T-helper 1 cell (primary cell): ENCODE measurements at places on chromosomes 2 and 18.

- DNase-seq, result peak; percentile 18
Observed at GRCh38 chr2:204027091-204027490, 90.5 kb downstream of the ICOS start.

GRCh38 chr2:189440644-189440946 is 679 bp upstream of the WDR75 start:
- DNase-seq, result no peak

DNA sequence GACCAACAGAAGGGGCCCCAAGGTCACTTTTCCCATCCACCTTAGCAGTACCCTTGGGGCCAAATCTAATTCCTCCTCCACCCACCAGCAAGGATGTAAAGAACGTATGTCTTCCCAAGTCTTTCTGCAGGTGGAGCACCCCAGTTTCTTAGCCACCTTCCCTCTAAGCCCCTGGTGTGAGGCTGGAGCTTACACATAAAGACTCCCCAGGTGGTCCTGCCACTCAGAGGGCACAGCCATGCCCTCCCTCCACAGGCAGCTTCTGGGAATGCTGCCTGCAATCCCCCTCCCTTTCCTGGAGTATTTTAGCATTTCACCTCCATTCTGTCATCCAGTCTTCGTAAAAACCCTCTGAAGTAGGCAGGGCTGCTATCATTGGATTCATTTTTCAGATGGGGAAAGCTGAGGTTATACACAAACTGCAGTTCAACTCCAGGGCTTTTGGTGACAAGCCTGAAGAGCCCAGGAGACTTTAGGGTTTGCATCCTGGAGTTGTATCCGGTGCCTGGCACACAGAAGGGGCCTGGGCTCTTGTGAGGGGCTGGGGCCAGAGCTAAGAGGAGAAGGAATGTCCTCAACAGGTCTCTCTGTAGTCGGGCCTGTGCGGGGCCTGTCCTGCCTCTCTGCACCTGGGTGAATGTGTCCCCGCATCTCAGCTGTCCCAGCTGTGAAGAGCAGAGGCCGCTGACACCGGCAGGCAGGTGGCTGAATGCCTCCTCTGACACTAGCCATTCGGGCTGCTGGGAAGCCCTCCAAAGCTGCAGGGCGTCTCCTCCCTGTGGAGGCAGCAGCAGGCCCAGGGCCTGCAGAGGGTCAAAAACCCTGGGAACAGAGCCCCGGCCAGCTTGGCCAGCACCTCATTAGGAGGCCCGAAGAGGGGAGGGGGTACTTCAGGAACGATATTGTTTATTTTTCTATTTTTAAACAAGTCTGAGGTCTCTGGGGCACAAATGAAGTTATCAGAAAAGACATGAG is 27.6 kb downstream of the CIB4 start:
- DNase-seq, result no peak

- no peak for DNase-seq
Observed at GRCh38 chr2:120298173-120298835, 45.7 kb downstream of the RALB start.

- DNase-seq, result no peak
Observed at GRCh38 chr18:35683021-35683420, 101.5 kb downstream of the GALNT1 start.

GRCh38 chr2:220646424-220646823 is 925.7 kb downstream of the EPHA4 start:
- DNase-seq, result peak; percentile 1

DNA sequence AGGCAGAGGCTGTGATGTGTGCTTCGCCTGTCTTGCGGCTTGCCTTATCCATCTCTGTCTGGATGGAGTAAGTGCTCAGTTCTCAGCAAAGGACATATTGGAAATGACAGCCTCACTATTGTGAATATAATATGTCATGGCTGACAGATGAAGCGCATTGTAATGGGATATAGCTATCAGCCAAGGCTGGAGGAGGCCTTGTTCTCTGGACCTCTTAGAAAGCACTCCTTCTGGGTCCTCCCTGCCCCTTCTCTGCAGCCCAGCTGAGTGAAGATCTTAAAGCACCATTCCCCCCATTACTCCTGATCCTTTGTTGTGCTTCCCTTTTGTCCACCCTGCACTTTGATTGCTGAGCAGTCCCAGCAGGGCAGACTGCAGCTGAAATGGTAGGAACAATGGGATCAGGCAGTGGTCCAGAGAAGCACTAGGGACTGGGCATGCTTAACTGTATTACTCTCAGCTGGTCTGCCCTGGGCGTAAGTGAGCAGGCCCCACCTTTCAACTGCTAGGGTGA is 265.3 kb downstream of the SETBP1 start:
- no peak for DNase-seq

GRCh38 chr18:48775372-48776155 is 175.2 kb downstream of the SMAD7 start:
- DNase-seq, result no peak

- no peak for DNase-seq
Observed at GRCh38 chr2:97871096-97871780, 124.5 kb downstream of the TMEM131 start.
